Fibroblast of mammary gland (primary cell): ENCODE measurements at places on chromosomes 3 and 15.

GRCh38 chr3:11929531-11929930 is 74.7 kb upstream of the SYN2 start:
- no peak for DNase-seq

GRCh38 chr3:190593075-190593474 is 79.2 kb downstream of the IL1RAP start:
- no peak for DNase-seq

DNA sequence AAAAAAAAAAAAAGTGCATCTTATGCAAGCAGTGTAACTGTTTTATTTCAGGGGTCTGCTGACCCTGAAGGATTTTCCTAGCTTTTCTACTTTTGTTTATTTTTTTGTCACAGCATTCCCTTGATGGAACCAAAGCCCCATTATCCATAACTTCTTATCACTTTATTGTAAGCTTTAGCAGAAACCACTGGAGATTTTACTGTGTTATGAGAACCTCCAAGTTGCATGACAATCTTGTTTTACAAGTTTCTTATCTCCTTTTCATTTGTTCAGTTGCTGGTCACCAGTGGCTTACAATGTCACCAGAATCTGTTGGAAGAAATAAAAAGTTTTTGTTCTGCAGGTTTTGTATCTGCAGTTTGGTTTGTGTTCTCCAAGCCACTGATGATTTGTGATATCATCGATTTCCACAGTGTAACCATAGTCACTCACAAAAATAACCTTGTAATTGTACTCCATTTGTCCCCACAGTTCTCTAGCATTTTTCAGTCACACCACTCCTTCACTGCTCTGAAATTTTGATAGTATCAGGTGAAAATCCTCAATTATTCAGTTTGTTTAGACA is 660.0 kb downstream of the RBMS3 start:
- DNase-seq = no peak

DNA sequence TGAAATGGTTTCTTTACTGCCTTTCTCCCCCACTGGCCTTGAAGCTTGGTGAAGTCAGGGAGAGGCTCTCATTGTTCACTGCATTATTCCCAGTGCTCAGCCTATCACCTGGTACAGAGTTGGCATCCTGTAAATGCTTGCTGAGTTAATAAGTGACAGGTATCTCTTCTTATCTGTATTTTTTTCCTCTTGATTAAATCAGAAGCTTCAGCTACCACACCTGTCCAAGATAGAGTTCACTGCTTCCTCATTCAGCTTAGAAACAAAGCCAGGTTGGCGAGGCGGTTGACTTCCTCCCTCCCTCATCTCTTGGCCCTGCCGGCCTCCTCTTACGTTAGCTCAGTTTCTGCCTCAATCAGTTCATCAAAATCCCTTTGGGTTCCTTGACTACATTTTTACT is 142.8 kb downstream of the LIPC start:
- DNase-seq = no peak
